ENCODE measurements at places on chromosomes 6 and 20.

GRCh38 chr20:50734730-50735679, 3.6 kb downstream of the PARD6B start:
- no peak for DNase-seq

- peak; percentile 8 for DNase-seq
Measured at GRCh38 chr20:44008806-44009678, 94.4 kb downstream of the TOX2 start.

- no peak for DNase-seq
Measured at GRCh38 chr20:37711994-37712964, 18.4 kb downstream of the CTNNBL1 start.

DNA sequence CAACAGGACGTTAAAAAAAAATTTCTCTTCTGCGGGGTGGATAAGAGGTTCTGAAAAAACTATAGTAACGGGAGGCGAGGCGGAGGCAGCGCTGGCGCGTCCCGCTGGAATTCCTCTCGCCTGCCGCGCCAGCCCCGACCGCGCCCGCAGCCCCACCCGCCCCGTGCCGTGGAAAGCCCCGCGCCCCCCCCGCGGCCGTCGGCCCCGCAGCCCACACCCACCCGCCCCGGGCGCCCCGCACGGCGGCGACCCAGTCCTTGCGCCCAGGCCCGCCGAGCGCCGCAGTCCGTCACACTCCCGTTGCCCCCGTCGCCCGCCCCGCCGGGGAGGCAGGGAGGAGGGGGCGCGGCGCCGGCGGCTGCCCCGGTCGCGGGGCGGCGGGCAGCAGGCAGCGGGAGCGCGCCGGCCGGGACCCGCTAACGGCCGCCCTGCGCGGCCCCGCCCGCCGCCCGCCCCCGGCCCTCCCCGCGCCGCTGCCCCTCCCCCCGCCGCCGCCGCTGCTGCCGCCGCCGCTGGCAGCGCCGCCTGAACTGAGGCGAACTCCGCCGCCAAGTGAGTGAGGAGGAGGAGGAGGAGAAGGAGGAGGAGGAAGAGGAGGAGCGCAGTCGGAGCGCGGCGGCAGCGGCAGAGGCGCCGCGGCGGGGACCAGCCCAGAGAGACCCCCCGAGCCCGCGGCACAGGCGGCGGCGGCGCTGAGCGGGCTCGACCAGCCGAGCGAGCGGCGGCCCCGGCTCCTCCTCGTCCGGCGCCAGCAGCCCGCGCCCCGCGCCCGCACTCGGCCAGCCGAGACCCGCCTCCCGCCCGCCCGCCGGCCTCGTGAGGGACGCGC, at the start of gene QKI:
TSS of gene QKI (plus strand) at position 602 of the 829 bp plus-strand sequence. CDS start 476 bp downstream, outside the sequence.
- DNase-seq = peak; percentile 84
